ENCODE measurements at places on chromosomes 4 and X.

DNA sequence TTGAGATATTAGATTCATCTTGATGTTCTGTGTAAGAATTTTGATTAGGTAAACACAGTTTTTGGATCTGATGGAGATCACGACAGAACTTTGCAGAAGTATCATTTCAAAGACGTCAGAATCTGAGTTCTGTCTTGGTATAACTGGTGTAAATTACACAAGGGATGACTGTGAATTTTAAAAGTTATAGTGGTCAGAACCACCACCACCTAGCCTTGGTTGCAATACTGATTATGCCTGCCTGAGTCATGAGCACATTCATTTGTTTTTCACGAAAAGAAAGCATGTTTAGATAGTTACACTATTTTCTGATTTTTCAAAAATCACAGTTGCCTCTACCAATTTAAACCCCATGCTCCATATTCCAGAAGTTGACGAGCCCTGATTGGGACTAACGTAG, 54.8 kb downstream of the ZFX start:
- DNase-seq: peak; percentile 67

DNA sequence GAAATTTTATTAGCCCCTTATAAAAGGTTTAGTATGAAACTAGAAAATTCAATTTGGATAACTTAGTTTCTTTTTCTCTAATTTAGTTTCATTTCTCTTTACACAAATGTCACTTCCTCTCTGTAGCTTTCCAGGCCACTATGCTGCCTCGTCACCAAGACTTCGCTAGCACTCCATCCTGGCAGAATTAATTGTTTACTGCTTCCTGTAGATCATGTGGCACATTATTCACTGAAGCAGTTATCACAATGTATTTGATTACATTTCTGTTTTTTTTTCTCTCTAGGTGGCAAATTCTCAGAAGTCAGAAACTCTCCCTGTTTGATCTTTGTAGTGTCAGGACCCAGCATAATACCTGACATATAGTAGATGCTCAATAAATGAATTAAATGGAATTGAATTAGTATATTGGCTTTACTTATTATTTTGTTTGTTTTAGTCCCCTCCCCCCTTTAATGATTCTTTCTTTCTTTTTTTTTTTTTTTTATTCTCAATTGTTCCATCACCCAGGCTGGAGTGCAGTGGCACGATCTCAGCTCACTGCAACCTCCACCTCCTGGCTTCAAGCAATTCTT, 9.3 kb upstream of the SAT1 start:
- no peak for DNase-seq

GRCh38 chr4:114684462-114684861, 85.9 kb downstream of the UGT8 start:
- DNase-seq: no peak

- no peak for DNase-seq
Observed at GRCh38 chrX:39484159-39485068, 613.3 kb downstream of the BCOR start.

DNA sequence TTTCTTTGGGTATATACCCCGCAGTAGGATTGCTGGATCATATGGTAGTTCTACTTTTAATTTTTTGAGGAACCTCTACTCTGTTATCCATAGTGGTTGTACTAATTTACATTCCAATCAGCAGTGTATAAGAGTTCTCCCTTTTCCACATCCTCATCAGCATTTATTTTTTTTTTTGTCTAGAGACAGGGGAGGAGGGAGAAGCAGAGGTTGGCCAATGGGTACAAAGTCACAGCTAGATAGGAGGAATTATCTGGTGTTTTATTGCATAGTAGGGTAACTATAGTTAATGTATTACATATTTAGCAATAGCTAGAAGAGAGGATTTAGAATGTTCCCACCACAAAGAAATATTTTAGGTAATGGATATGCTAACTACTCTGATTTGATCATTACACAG, 107.4 kb downstream of the TSPAN7 start:
- DNase-seq: no peak

DNA sequence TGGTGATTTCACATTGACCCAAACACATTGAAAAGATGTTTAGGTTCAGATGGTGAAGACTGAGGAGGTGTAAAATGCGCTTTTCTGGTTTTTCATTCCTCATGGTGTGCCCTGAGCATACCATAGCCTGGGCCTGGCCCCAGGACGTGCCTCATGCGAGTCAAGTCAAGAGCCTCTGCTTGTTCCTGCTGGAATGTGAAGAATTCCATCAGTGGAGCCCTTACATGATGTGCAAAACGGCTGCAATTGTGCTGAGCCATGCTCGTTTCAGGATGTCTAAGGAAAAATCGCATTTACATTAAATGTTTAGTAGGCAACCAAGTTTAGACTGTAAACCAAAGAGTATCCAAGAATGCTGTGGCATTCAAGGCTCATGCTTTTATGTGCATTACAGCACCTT, 34.9 kb downstream of the GYG2 start:
- DNase-seq: no peak

- peak; percentile 49 for DNase-seq
Observed at GRCh38 chr4:48109413-48110263, 24.4 kb downstream of the TXK start.

DNA sequence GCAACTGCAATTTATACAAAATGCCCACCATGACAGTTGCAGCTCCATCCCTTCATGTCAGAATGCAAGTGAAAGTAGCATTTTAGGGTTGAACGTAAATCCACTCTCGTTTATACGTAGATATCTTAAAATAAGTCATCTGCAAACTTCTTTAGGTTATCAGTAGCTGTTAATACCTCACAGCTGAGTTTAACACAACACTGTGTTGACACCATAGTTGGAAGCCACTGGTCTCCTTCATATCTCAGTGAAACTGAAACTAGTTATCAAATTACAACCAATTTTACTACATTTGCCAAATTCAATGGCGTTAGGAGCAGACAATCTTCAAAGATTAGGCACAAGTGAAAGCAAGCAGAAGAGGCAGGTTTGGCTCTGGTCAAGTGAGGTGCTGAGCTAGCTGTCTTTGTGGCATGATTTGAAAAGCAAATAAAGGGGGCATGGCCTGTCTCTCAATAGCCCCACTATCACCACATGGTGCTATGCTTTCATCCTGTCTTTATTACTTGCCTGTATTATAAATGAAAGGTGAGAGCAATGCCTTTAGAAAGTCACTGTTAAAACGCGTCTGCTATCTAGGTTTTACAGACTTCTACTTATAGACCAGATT, 12.3 kb downstream of the PPP3CA start:
- DNase-seq: no peak

GRCh38 chr4:83885256-83886182, 349.6 kb downstream of the GPAT3 start:
- DNase-seq: peak; percentile 21

GRCh38 chrX:121823406-121823805, 776.0 kb downstream of the GLUD2 start:
- no peak for DNase-seq

DNA sequence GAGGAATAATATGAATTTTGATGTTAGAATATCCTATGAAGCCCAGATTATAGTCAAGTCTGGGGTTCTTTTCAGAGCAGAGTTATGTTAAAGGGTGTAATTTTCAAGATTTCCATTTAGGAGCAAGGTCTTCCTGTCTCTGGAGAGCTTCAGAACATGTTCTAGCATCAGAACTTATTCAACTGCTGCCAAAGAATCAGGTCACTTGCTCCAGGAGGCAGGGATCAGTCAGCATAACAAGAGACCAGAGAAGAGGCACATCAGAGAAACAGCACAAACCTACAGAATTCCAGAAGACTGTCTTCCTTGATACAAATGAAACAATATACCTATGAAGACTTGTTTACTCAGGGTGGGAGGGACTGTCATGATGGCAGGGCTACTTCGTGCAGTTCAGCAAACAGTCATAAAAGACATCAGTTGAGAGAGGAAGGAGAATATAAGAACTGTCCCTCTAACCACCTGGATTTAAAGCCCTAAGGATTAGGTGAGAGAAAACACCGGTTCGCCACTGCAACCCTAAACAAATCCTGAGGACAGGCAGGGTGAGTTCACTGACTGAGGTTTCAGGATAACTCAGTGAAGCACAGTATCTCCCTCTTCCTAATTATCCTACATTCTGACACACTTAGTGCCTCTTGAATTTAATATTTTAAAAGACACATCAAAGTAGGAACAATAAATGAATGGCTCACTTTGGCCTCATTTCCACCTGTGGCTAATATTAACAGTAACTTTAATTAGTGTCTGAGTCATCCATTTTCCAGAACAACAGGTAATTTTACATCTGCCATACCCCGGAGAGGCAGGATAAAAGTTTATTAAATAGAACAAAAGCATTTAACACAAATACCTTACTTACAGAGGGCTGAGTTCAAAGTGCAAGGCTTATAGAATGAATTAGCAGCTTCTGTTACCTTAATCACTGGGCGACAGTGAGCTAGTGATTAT, 93.0 kb downstream of the HDAC8 start:
- no peak for DNase-seq

DNA sequence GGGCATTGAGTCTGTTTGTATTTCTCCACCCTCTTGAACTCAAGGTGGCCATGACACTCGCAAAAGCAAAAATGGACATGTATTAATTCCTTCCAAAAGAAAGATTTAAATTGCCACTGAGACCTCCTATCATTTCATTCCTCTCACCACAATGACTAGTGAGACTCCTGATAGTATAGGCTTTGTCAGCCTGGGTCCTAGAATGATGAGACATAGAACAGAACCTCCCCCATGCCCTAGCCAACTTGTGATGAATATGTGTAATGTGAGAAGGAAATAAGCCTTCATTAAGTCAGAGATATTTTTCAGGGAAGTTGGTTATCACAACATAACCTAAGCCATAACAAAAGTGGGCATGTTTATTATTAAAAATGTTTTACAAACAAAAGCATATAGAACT, 62.5 kb downstream of the ASB9 start:
- no peak for DNase-seq

DNA sequence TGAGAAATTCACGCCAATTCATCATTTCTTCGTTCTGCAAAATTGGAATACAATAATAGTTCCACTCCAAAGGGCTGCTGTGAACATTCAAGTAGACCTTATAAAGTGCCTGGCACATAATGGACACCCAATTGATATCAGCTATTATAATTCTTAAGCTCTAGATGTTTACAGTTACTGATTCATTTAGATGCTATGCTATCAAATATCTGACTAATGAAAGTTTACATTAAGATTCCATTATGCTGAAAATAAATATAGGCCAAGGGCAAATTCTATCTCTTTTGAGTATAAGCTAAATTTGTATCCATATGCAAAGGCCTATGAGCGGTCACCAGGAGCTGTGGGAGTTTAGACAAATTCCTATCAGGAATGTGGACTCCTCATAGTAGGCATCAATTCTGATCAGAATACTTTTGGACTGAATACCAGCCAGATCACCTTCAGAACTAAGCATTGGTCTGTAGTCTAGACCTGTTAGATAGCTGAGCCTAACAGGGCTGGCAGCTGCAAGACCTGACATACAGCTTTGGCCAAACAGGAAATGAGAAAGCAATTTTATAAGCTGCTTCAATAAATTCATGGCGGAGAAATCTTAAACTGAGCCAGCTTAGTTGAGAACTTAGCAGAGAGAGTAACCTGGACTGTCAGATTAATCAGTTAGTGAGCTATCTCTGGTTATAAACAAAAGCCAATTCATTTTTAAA, 384.3 kb upstream of the ACTRT1 start:
- no peak for DNase-seq

- DNase-seq: peak; percentile 45
Observed at GRCh38 chrX:44035571-44035970, 62.4 kb upstream of the NDP start.

- DNase-seq: peak; percentile 45
Observed at GRCh38 chr4:137967480-137968190, 274.5 kb downstream of the SLC7A11 start.

- DNase-seq: no peak
Observed at GRCh38 chr4:83138946-83139345, 24.4 kb upstream of the PLAC8 start.

GRCh38 chrX:116276261-116276660, 105.7 kb downstream of the AGTR2 start:
- DNase-seq: no peak

DNA sequence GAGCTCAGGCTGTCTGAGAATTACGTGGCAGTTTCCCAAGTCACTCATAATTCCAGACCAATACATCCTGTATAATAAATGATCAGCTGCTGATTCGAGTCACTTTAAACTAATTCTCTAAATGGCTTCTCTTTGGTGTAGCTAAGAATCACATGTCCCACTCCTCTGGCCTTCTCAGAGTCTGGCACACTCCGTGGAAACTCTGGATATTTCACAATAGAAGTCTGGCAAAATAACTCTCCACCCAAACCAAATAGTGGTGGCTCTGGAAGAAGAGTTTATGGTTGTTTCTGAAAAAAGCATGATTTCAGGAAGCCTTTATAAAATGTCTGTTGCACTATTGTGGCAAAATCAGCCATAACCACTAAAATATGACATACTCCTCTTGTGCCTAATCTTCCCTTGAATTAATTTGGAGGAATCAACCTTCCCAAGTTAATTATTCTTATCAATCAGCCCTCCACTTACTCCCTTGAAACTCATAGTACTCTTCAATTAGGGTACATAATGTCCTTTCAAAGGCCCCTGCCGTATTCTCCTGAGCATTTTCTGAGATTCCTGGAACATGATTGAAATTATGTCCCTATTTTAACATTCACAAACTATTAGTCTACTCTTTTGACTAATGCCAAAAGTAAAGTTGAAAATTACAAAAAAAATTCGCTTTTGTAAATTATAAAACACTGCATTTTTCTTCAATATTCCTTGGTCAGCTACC, 991.6 kb downstream of the FAT4 start:
- peak; percentile 36 for DNase-seq

- no peak for DNase-seq
Observed at GRCh38 chr4:139779691-139780090, 114.1 kb downstream of the MGST2 start.

DNA sequence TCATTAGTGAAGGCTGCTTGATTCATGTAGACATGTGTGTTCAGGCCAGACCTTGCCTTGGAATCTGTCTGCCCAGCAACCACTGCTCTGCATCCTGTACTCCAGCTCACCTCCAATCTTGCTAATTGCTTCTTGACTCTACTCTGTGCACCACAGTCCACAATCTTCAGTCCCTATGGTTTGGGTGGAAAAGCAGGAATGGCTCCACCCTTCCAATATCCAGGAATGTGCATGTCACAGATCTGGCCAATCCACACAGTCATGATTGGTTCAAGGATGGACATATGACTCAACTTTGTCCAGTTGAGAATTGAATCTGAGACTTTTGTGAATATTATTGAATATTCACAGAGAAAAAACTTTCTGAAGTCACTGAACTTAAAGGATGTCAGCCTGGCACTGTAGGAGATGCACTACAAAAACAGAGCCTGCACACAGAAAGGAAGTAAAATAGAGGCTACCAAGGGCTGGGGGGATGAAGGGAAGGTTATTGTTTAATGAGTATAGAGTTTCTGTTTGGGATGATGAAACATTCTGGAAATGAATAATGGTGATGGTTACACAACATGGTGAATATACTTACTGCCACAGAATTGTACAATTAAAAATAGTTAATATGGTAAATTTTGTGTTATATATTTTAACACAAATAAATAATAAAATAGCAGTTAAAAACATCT, 161.3 kb upstream of the USP38 start:
- DNase-seq: peak; percentile 2

GRCh38 chrX:150362599-150363481, at the start of gene MAMLD1:
MAMLD1 (plus strand) TSS chrX:150363317; CDS start chrX:150445517, 82,200 bp downstream.
- DNase-seq: peak; percentile 74

- DNase-seq: peak; percentile 90
Observed at GRCh38 chr4:76614589-76614988, 179.6 kb downstream of the SHROOM3 start.
